ENCODE measurements at places on chromosomes 7 and 10.

- DNase-seq: no peak
Measured at GRCh38 chr10:18303851-18304801, 163.9 kb downstream of the CACNB2 start.

- no peak for DNase-seq
Measured at GRCh38 chr7:105940109-105940508, 23.0 kb upstream of the CDHR3 start.

- no peak for DNase-seq
Measured at GRCh38 chr7:130182990-130183389, 22.2 kb downstream of the TMEM209 start.

DNA sequence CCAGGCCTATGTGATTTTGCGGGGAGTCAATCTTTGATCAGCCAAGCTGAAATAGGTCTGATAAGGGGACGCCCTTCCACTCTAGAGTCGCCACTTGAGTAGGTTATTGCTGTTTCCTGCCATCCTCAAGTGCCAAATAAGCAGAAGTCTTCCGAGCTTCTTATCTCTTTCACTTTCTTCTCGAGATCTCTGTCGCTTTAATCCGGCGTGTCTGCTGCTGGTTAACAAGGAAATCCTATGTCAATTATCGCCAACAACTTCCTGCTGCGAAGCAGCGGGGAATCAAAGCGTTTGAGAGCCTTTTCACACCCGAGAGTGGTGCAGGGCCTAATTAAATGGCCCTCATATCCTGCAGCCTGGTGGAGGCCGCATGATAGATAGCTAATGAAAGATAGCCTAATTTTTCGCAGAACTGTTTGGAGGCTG, 215.9 kb downstream of the RAB11FIP2 start:
- peak; percentile 63 for DNase-seq

GRCh38 chr10:107653832-107654287, 489.4 kb upstream of the SORCS1 start:
- DNase-seq: peak; percentile 47

GRCh38 chr10:24899571-24899970, 52.8 kb downstream of the PRTFDC1 start:
- DNase-seq: no peak

GRCh38 chr7:139960157-139960556, 102.6 kb downstream of the PARP12 start:
- no peak for DNase-seq

GRCh38 chr7:94697035-94697974, 41.4 kb upstream of the SGCE start:
- DNase-seq: no peak

DNA sequence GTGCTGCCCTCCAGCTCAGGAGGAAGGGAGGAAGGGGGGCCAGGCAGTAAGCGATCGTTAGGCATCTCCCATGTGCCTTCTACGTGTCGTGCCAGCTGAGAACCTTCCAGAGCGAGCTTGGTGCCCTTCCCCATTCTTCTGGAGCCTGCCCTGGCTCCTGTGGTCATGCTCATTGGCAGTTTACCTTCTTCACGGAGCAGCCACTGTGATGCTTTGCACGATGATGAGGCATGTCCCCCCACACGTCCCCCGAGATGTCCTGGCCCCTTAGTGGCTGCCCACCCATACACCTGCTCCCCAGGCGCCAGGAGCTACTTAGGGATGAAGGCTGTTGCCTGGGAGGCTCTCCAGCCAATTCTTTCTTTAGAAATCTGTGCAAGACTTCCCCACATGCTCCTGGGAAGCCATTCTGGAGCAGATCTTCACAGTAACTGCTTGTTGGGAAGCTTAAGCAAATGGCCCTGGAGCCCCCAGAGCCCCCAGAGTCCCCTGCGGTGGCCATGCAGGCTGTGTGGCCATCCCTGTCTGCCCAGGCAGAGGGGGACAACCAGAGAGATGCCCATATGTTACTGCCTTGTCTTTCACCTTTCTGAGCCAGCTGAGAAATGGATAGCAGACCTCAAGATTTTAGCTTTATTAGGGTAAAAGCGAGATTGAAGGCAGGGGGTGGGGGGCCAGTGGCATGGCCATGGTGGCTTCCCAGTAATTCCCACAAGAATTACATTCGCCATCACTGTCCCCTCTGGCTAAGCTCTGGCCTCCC, 199.0 kb downstream of the EBF3 start:
- DNase-seq: no peak

Data from Peyer's patch (tissue), 4 donors.